Hypothalamus (tissue), 51 donors: ENCODE measurements at places on chromosomes 16 and 17.

GRCh38 chr16:89009343-89010209 is 32.6 kb upstream of the CBFA2T3 start:
- DNase-seq, result no peak

DNA sequence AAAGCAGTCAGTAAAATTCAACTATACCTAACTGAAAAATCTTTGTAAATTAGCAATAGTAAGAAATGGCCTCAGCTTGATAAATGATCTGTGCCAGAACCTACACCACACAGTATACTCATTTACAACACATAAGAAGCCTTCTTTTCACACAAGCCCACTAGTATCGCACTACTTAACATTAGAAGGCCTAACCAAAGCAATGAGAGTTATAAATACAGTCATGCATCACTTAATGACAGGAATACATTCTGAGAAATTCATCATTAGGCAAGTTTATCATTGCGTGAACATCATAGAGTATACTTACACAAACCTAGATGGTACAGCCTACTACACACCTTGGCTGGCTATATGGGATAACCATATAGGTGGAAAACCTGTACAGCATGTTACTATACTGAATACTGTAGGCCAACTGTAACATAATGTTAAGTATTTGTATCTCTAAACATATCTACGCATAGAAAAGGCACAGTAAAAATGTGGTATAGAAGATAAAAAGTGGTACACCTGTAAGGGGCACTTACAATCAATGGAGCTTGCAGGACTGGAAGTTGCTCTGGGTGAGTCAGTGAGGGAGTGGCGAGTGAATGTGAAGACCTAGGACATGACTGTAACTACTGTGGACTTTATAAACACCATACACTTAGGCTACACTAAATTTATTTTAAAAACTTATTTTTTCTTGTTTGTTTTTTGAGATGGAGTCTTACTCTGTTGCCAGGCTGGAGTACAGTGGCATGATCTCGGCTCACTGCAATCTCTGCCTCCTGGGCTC is 126.5 kb upstream of the CORO6 start:
- no peak for DNase-seq

GRCh38 chr17:39116224-39116623 is 35.2 kb downstream of the PLXDC1 start:
- DNase-seq, result no peak

- no peak for DNase-seq
Observed at GRCh38 chr17:57999496-58000017, 7.5 kb downstream of the SRSF1 start.

- no peak for DNase-seq
Observed at GRCh38 chr17:34393401-34393800, 30.4 kb upstream of the CCL1 start.

DNA sequence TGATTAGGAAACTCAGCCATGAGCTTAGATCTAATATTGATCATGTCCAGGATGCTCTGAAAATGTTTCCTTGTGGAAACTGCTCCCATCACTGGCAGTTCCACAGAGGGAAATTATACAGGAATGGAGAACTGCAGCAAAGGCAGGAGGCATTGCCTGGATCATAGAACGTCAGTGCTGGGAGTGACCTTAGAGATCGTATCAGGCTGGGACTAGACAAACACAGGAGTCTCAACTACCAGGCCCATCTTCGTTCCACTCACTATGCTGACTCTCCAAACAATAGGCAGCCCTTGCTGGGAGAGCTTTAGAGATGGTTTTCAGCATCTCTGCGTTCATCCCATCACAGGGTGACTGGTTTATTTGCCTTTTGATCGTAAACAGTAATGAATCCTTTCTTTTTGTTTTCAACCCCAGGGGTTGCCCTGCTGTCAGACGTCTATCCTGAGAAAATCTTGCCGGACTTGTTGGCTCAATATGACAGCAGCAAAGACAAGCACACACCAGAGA is 130.3 kb downstream of the TANGO6 start:
- DNase-seq, result no peak
